ENCODE measurements at places on chromosomes 5 and 9.

DNA sequence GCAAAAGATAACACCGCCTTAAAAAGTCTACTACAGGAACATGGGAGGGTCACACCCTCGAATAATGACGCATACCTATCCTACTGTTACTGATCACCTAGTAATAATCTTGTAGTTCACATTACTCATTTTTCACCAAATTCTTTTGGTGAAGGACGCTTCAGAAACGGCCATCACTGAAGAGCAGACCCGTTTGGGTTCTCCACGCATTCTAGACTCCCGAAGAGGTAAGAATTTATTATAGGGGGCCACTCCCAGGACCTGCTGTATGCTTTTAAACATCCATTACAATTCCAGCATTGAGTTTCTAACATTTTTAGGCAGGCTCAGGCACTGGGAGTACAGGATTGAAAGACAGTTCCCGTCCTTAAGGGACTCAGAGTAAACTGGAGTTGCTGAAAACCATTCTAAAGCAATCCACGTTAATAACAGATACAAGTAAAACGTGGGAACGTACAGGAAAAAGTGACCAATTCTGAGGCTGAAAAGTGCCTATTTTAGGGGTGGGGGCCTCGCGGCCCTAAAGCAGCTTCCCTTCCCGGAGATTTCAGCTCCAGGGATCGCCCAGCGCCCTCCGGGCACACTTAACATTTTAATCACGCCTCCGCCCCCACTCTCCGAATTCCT lies at the start of gene FER:
Gene FER (plus strand): TSS at position 124 of the 627 bp plus-strand sequence. CDS start 50,286 bp downstream, outside the sequence.
- DNase-seq: no peak

GRCh38 chr5:66981266-66982055 lies 215.1 kb downstream of the CD180 start:
- DNase-seq: no peak

DNA sequence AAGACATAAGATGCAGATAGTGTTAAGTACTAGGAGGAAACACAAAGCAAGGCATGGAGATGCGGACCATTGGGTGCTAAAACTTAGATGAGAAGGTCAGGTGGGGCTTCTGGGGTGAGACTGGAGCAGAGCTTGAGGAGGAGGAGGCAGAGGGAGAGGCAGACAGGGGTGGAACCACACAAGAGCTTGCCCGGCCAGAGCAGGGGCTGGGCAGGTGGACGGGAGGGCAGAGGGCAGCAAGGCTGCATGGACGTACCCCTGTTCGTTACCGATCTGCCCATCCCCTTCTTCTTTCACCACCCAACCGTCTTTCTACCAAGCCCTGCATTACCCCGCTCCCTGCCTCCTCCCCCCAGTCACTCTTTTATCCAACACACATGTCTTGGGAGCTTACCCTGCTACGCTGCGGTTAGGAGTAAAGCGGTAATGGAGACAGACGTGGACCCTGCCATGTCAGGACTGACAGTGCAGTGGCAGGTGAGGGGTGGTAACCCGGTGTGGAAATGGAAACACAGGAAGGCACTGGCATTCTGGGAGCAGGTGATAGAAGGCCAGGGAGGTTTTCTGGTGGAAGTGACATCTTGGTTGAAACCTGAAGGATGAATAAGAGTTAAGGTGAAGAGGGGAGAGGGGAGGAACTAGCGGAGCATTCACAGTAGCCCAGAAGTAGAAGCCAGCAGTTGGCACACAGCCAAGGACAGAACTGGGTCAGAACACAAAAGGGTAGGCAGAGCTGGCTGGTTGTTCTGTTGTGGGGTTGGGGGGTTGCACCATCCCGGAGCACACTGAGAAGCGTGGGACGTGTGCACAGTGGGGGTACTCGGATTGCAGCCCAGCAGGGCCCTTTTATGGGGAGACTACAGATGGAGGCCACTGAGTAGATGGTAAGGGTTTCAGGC lies 167.2 kb downstream of the CACNA1B start:
- DNase-seq: no peak

DNA sequence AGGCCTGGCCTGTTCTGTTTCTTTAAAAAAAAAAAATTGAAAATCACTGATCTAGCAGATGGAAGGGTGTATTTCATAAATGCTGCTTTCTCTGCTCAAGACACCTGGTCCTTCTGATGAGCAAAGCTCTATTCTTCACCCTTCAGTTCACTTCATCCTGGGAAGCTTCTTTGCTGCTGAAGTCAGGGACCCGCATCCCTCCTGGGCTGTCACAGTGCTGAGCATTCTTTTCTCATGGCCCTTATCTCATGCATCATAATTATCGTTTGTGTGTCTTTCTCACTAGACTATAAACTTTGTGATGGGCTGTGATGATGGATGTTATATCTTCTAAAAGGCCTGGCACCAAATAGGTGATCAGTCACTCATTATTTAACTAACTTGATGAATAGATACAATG lies 461.0 kb downstream of the GADD45G start:
- no peak for DNase-seq

- no peak for DNase-seq
These were observed 1.4 kb downstream of the KCNV2 start for GRCh38 chr9:2718698-2719033.

- DNase-seq: no peak
These were observed 41.3 kb downstream of the RAPGEF1 start for GRCh38 chr9:131698618-131698985.

- no peak for DNase-seq
These were observed 23.9 kb downstream of the MED27 start for GRCh38 chr9:132055756-132056155.

- DNase-seq: no peak
These were observed 143.8 kb upstream of the PIK3R1 start for GRCh38 chr5:68071736-68072135.

- no peak for DNase-seq
These were observed 165.2 kb downstream of the SLC25A46 start for GRCh38 chr5:110903966-110904365.

DNA sequence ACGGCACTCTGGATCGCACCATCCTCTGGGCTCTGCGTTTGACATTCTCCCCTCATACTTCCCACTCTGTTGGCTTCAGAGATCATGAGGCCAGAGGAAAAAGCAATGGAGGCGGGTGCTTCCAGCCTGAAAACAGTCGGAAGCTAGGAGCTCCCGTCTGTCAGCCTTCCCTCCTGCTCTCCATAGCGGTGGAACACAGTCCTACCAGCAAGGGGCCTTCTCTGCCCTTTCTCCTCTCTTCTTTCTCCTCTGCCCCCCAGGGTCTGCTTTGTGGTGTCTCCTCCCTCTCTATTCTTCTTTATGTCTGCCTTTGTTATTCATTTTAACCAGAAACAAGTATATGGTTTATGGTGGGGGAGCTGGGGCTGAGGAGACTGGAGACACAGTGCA lies 152.5 kb upstream of the NFIB start:
- DNase-seq: no peak

DNA sequence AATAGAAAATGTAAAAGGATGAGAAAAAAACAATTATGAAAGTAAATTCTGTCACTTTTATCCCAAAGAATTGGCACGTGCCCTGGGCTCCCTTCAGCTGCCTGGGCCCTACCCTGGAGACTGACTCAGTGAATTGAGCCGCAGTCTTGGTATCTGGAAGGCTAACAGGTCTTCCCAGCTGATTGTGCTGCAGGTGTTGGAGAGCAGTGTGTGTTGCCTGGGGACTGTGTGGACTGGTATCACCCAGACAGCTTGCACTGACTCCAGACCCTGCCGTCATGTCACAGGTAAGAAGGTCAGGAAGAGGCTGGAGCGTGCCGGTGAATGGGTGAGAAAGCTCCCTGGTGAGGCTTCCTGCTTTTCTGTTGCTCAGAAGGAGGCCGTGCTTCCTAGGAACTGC lies 83.3 kb downstream of the AOPEP start:
- DNase-seq: no peak

- DNase-seq: no peak
These were observed 353.5 kb downstream of the FBXL17 start for GRCh38 chr5:108028412-108028811.

GRCh38 chr5:60055168-60055567 lies 161.6 kb upstream of the PDE4D start:
- DNase-seq: no peak

DNA sequence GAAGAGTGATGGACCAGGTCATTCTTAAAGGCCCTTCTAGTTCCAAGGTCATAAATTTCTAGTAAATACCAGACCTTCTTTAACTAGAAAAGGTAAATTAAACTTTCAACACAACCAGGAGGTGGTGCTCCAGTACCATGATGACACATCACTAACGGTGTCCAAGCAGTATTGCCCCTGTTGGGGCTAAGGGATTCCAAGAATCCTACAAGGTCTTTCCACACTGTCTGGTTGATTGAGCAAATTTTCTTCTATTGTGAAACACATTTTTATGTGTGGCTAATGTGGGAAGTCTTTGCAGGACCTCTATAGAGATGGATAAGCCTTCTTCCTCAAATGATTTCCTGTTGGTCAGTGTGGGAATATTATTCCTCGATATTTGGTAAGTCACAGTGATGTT lies 459.6 kb upstream of the PAPPA start:
- no peak for DNase-seq

GRCh38 chr5:113064806-113065205 lies 88.2 kb downstream of the DCP2 start:
- no peak for DNase-seq

- no peak for DNase-seq
These were observed 4.4 kb downstream of the RAPGEF1 start for GRCh38 chr9:131735238-131736128.

DNA sequence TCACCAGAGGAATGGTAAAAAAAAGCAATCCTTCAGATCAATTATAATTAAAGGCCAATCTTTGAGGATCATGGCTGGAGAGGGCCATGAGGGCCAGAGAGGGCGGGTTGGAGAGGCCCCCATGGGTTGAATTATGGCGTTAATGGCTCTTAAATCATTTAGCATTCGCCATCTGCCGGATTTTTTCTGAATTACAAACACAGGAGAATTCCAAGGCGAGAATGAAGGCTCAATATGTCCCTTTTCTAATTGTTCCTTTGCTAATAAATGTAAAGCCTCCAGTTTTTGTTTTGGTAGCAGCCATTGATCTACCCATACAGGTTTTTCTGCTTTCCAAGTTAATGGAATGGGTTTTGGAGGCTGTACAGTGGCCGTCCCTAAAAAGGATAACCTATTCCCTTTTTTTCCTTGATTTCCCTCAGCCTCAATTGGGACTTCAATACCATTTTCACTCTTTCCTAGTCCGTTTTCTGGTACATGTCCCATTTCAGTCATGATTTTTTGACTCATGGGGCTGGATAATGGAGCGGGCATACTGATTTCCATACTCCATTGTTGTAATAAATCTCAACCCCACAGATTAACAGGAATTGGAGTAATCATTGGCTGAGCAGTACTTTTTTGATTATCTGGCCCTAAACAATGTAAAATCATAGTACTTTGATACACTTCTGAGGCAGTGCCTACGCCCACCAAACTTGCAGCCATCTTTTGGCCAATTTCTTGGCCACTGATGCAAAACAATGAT lies 6.7 kb upstream of the TMEM141 start:
- no peak for DNase-seq

DNA sequence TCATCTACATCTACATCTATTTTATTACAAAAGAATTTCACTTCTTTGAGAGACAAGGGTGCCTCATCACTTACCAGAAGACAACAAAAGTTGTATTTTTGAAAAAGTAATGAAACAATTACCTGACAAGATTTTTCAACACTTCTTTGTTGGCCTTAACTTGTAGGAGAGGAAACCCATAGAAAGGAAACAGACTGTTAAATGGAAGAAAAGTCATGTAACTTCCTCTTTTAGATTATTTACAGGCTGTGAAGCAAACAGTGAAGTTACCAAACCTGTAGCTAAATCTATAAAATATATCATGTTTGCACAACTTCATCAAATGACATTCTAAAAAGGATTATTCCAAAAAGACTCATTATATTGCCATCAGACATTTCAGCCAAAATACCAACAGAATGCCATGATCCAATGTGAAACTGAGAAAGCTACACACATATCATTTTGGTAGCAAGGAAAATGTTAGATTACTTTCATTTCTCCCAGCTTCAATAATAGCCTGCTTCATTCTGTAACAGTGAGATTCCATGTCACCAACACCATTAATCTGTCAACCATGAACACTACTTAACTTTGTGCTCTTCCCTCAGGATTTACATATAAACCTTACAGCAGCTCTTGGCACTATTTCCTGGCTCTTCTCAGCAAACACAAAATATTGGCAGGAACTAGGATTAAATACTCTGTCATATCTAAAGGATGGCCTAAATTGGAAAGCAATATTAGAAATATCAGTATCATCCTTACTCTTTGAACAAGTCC lies 122.5 kb downstream of the MCTP1 start:
- DNase-seq: no peak

DNA sequence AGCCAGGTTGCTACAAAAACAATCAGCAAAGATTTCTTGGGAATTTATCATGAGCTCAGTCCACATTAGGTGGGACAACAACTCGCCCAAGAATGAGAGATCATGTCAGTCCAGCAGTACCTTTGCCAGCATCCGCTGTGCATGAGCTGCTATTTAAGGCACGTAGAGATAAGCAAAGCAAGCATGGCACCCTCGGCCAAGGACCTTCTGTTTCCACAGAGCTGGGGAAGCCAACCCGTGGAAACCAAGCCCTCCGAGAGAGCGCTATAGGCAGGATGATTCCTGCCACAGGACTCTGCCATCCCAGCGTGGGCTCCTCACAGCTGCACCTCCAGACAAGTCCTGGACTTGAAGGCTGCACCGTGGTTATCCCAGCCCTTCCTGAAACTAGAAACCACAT lies 189.5 kb upstream of the PPP1R26 start:
- no peak for DNase-seq

DNA sequence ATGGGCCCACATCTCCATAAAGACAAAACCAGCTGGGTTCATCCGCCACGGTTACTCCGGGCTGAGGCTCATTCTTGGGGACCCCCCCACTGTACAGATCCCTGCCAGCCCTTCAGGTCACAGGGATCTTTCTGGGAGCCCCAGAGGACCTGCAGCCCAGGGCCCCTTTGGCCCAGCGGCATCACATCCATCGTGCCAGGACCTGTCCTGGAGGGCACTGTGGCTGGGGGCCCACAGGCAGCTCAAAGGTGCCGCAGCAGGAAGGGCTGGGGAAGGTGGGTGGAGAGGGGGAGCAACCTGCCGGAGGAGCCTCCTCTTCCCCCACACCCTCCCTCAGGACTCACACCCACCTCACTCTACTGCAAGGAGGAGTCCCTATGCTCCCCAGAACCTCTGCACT lies 252.8 kb downstream of the ROR2 start:
- no peak for DNase-seq

DNA sequence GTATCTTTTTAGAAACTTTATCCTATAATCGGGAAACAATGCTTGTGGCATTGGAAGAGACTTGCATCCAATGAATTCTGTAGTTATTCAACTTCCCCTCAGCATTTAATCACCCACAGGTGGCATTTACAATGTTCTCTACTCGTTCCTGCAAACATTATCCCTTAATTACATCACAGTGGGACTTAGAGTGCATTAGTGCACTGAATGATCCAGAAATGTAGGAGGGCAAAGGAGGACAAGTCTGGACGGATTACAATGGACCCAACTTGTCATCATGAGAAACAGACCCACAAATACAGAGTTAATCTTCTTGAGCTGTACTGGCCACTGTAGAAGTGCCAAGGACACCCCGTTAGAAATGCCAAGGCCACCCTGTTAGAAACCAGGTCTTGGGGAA lies 129.1 kb downstream of the DOCK8 start:
- DNase-seq: no peak

DNA sequence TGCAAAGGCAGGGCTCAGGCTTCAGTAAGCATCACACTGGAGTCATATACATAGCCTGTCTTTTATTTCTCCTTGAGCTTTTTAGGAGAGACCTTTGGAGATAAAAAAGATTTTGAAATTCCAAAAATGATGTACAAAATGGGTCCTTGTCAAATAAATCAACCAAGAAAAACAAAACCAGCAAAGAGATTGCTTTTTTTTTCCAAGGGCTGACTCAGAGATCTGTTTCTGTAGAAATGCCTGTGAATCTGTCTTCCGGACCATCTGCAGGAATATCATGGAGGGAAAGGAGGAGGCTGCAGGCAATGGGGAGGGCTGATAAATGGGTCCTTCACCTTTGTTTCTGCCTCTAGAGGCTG lies 77.4 kb downstream of the SLIT3 start:
- no peak for DNase-seq
